Astrocyte (in vitro differentiated cells and primary cell): ENCODE measurements at places on chromosomes 5 and 9. TPM values are rescaled to one million over a fixed set of nuclear protein-coding genes. Genes with fewer than 3 reads are reported as not detected.

The GLRA1 gene
- not detected in 2 replicates for total RNA-seq

The PCSK1 gene
- total RNA-seq, result 0.18 and 0.48 TPM in 2 replicates

The JAKMIP2 gene
- total RNA-seq, result 15.1 and 19.3 TPM in 2 replicates

The ITGA1 gene
- 73.7 and 83.1 TPM in 2 replicates for total RNA-seq

The EFNA5 gene
- total RNA-seq, result 50.5 and 59.3 TPM in 2 replicates

The NUTM2F gene
- total RNA-seq, result not detected in 2 replicates

The FSTL4 gene
- total RNA-seq, result not detected in 2 replicates

The WHRN gene
- total RNA-seq, result 9.4 and 10.2 TPM in 2 replicates

The HIGD2A gene
- total RNA-seq, result 103 and 108 TPM in 2 replicates

The CDX1 gene
- total RNA-seq, result 0.50 TPM in 1 of 2 replicates, not detected in the other

The PALM2AKAP2 gene
- 58.1 and 61.3 TPM in 2 replicates for total RNA-seq

The CDK5RAP2 gene
- total RNA-seq, result 26.6 and 36.3 TPM in 2 replicates

The KCNIP1 gene
- 0.45 and 0.60 TPM in 2 replicates for total RNA-seq

The MEIKIN gene
- total RNA-seq, result not detected in 2 replicates

The HACD4 gene
- total RNA-seq, result 1.9 and 2.1 TPM in 2 replicates

The BARHL1 gene
- not detected in 2 replicates for total RNA-seq

The NPR2 gene
- 24.6 and 26.1 TPM in 2 replicates for total RNA-seq

The ORM2 gene
- total RNA-seq, result not detected in 2 replicates

The C9orf50 gene
- total RNA-seq, result 0.41 TPM in 1 of 2 replicates, not detected in the other

The OSMR gene
- 38.6 and 39.2 TPM in 2 replicates for total RNA-seq

The SLC6A7 gene
- total RNA-seq, result not detected in 2 replicates

The LCN9 gene
- 2.1 and 4.8 TPM in 2 replicates for total RNA-seq

The SOX30 gene
- total RNA-seq, result 0.14 and 0.19 TPM in 2 replicates

The CORO2A gene
- 11.1 TPM in 2 replicates for total RNA-seq

The ZBED3 gene
- 6.0 and 7.9 TPM in 2 replicates for total RNA-seq

The SHOC1 gene
- not detected in 2 replicates for total RNA-seq

The C9orf153 gene
- total RNA-seq, result not detected in 2 replicates

The SHISAL2B gene
- total RNA-seq, result not detected in 2 replicates

The VCAN gene
- 431 and 542 TPM in 2 replicates for total RNA-seq

The PCDHGA6 gene
- 0.22 and 0.41 TPM in 2 replicates for total RNA-seq

The C1QTNF2 gene
- 0.62 and 0.64 TPM in 2 replicates for total RNA-seq

The SLC45A2 gene
- total RNA-seq, result 0.82 and 0.98 TPM in 2 replicates

The PCDHGA7 gene
- total RNA-seq, result 0.57 and 0.62 TPM in 2 replicates

The ARRDC1 gene
- total RNA-seq, result 13.9 and 14.2 TPM in 2 replicates

The FAF2 gene
- total RNA-seq, result 56.2 and 58.5 TPM in 2 replicates

The LCN10 gene
- total RNA-seq, result not detected in 2 replicates

The GPX8 gene
- 144 and 176 TPM in 2 replicates for total RNA-seq

The KIAA1958 gene
- 10.4 and 12.0 TPM in 2 replicates for total RNA-seq

The AGXT2 gene
- total RNA-seq, result not detected in 2 replicates

The SHLD3 gene
- 2.4 and 2.7 TPM in 2 replicates for total RNA-seq

The SLC4A9 gene
- total RNA-seq, result 0.25 TPM in 1 of 2 replicates, not detected in the other

The TEX48 gene
- not detected in 2 replicates for total RNA-seq

The SLC46A2 gene
- total RNA-seq, result not detected in 2 replicates

The RNF183 gene
- not detected in 2 replicates for total RNA-seq

The LRRC26 gene
- not detected in 2 replicates for total RNA-seq

The GABRG2 gene
- not detected in 2 replicates for total RNA-seq

The CCDC192 gene
- not detected in 2 replicates for total RNA-seq

The EPB41L4B gene
- 1.2 and 2.0 TPM in 2 replicates for total RNA-seq

The ZNF189 gene
- total RNA-seq, result 16.4 and 16.8 TPM in 2 replicates

The PDE8B gene
- 0.18 and 0.22 TPM in 2 replicates for total RNA-seq

The PCDHGA10 gene
- 34.0 and 41.6 TPM in 2 replicates for total RNA-seq

The NDOR1 gene
- 13.7 and 14.5 TPM in 2 replicates for total RNA-seq

The NR5A1 gene
- total RNA-seq, result 0.26 TPM in 1 of 2 replicates, not detected in the other

The CNTNAP3B gene
- 2.6 and 3.6 TPM in 2 replicates for total RNA-seq

The CDH18 gene
- not detected in 2 replicates for total RNA-seq

The FBP2 gene
- total RNA-seq, result not detected in 2 replicates

The GRXCR2 gene
- not detected in 2 replicates for total RNA-seq

The IRX1 gene
- total RNA-seq, result 0.14 and 0.52 TPM in 2 replicates

The TLX3 gene
- total RNA-seq, result not detected in 2 replicates

The ANKRA2 gene
- 12.7 and 15.7 TPM in 2 replicates for total RNA-seq
